ENCODE measurements at places on chromosomes 7 and 10.

- no peak for DNase-seq
Measured at GRCh38 chr7:33578881-33579672, 326.3 kb upstream of the BMPER start.

GRCh38 chr7:137313201-137313600, 30.3 kb downstream of the PTN start:
- no peak for DNase-seq

GRCh38 chr7:91852263-91852741, 28.2 kb downstream of the MTERF1 start:
- peak; percentile 14 for DNase-seq

GRCh38 chr7:41933427-41933826, 230.5 kb upstream of the INHBA start:
- DNase-seq, result no peak

DNA sequence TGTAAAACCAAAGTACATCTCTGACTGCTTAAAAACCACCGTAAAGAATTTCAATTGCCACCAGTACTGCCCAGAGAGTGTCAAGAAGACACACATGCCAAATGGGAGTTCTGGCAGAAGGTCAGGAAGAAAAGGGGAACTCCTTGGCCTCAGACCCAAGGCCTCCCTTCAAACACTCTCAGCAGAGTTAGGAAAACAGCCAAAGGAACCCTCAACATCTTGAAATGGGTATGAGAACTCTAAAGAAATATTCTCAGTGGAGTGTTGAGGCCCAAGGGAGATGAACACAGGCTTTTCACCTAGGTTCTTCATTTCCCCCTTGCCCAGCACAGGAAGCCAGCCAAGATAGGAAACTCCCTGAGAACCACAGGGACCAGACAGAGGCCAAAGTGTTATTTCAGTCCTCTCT, 96.1 kb upstream of the ASAH2 start:
- peak; percentile 61 for DNase-seq

GRCh38 chr10:80455461-80456349, 1.6 kb downstream of the TSPAN14 start:
- DNase-seq, result no peak

DNA sequence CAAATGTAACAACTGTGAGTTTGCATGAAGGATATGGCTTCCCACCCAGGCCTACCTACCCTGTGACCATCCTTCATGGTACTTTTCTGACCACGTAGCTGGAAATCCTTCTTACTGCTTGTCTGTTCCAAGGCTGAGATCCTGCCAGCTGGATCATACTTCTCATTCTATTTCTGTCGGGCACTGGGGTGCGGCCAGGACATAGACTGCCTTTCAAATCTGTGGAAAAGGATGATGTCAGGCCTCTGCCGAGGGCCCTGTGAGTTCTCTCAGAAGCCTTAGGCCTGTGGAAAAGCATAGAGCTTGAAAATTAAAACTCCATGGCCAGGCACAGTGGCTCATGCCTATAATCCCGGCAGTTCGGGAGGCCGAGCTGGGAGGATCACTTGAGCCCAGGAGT, 10.0 kb downstream of the VWC2 start:
- DNase-seq, result no peak

DNA sequence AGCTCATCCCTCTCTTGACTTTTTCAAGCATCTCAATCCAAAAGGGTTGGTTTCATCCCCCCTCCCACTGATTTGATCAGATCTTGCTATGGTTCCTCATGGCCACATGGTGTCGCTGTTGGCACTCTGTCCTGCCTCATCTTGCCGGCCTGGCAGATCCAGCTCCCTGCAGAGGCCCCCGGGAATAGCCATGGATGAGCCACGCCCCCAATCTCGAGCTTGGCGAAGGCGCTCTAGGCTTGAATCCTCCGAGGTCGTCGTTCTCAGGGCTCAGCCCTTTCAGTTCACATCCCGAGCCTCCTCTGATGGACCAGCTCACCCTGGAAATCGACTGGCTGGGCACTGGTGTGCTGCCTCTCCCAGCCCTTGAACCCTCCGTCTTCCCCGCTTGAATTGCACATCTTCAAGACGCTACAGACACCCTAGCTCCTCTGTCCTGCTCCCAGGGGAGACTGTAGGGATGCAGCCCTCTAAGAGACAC, 628.7 kb downstream of the TYW1 start:
- DNase-seq, result peak; percentile 55

DNA sequence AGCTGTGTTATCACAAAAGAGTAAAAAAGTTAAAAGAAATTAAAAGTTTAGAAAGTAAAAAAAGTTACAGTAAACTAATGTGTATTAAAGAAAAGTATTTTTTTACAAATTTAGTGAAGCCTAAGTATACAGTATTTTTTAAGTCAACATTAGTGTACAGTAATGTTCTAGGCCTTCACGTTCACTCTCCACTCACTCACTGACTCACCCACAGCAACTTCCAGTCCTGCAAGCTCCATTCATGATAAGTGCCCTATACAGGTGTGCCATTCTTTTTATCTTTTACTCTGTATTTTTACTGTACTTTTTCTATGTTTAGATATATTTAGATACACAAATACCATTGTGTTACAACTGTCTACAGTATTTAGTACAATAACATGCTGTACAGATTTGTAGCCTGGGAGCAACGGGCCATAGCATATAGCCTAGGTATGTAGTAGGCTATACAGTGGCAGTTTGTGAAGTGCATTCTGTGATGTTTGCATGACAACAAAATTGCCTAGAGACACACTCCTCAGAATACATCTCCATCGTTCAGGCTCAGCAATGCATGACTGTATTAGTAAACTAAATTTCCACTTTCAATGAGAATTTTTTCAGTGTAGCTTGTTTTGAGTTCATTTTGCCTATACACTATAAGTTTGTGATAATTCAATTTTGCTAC, 539.9 kb upstream of the C7orf33 start:
- no peak for DNase-seq

- DNase-seq, result no peak
Measured at GRCh38 chr10:93601146-93601773, at the start of gene RBP4. Gene RBP4, minus strand, starts transcription at chr10:93601235. Its CDS starts 207 bp downstream, at chr10:93601028.

- peak; percentile 52 for DNase-seq
Measured at GRCh38 chr10:125783957-125784356, 8.3 kb upstream of the MMP21 start.

DNA sequence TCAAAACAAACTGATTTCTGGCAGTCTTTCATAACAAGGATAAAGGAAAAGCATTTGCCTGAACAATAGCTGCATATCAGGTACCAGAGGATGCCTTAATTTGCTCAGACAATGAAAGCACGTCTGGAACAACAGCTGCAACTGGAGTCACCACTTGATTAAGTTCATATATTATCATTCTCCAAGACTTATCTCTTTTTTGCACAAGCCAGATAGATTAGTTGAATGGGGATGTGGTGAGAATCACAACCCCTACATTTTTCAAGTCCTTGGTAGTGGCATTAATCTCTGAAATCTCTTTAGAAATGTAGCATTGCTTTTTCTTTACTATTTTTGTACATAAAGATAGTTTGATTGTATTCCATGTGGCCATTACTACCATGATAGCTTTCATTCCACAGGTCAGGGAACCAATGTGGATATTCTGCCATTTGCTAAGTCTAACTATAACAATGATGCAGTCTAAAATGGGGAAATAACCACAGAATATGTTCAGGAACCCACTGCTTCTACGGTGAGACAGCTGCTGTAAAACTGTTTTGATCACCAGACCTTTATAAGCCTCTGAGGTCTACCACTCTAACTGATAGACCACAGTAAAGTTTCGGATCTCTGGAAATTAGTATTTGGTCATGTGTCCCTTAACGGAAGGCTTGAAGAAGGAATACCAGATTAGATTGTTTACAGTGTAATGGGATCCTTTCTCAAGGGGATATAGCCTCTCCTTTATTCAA, 1176.2 kb downstream of the DNAJB9 start:
- DNase-seq, result no peak

- DNase-seq, result no peak
Measured at GRCh38 chr7:27183682-27184336, 1.2 kb downstream of the HOXA11 start.

DNA sequence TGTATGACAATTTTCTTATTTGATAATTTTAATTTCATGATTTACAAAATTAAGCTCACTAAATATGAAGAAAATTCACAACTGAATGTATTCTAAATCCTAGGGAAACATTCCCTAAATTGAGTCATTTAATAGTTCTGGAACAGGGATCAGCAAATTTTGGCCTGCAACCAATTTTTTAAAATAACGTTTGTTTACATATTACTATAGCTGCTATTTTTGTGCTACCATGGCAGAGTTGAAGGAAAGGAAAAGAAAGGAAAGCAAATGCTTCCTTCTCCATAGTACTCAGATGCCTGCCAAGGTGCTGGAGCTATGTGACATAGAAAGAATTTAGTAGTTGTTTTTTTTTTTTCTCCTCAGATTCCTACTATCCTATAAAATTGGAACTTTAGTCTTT, 1307.7 kb upstream of the LRRTM3 start:
- no peak for DNase-seq

DNA sequence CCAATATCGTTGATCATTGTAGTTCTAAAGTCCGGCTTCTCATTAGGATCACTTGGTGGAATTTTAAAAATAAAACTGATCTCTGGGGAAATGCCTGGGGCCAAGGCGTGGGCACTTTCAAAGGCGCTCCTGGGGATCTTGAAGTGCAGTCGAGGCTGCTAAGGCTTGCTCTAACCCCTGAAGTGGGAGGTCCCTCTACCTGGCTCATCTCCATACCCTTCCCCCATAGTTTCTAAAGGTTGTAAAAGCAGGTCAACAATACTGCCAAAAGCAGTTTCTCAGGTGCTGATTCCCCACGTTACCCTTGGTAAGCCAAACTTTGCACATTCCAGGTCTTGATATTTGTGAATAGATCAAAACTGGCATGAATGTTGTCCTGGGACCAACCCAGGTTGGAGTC, 79.0 kb upstream of the SP8 start:
- DNase-seq, result no peak

GRCh38 chr10:50919010-50919409, 33.6 kb upstream of the A1CF start:
- DNase-seq, result no peak

DNA sequence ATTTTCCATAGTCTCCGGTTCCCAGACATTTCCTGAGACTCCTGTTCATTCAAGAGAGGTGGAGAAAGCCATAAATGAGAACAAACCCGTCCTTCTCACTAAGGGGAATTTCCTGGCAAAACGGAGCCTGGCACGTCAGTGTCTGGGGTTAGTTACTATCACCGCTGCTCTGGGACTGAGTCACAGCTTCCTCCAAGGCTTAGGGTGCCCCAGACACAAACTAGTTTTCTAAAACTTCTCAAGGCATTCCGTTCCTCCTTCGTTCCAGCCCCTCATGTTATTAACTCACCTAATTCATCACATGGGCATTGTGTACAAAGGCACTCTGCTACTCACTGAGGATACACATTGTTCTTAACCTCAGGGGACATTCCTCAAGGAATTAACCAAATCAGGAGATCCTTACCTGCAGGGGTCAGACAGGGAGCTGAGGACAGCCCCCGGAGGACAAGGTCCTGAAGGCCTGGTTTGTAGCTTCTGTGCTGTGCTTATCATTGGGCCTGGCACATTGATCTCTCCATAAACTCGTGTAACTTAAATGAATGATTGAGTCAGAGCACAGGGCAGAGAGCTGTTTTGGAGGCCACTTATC, 103.0 kb upstream of the KLF6 start:
- DNase-seq, result no peak
